ENCODE measurements at places on chromosomes 11 and 22.
A peak's percentile ranks its signal among the peaks of the same experiment; 100 is the strongest.

DNA sequence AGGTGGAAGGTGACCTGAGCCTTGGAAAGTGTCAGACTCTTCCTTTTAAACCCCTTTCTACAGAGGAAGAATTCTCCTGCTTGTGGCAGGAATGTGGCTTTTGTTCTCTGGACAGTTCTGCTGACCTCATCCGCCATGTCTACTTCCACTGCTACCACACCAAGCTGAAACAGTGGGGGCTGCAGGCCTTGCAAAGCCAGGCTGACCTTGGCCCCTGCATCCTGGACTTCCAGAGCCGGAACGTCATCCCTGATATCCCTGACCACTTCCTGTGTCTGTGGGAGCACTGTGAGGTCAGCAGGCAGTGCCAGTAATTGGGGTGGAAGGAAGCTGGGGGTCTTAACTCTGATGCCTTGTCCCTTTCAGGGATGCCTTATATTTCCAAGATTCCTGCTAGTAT lies 9.3 kb downstream of the HINFP start:
- no peak for DNase-seq

DNA sequence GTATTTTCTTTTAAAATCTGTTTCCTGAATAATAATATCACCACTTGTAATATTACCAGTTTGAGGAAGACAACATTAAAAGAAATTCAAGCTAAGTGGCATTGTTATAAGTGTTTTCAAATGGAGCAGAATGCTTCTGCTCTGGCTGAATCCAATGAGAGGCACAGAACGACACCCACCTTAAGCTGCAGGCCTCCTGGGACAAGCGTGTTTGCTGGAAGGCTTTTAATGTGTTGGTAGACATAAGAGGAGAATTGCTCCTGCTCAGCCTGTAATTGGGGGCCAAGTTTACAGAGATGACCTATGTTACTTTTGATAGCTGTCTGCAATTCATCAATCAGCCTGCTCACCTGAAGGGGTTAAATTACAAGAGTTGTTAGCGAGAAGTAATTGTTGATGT lies 242.2 kb downstream of the DCDC1 start:
- no peak for DNase-seq

DNA sequence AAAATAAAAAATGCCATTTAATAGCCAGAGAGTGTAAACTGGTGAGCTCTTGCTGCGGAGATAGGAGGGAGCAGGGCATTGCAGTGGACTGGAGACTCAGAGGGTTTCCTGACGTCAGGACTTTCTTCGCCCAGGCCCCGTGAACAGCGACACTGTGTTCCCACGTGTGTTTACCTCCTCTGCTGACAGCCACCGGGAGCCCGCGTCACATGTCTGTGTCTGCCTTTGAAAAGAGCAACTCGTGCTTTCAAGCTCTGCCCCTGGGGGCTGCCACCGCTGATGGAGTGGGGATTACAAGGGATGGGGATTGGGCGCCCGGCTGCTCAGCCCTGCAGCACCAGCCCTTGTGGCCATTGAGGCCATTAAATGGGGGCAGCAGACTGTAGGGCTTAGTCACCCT lies 3.3 kb downstream of the TANGO2 start:
- DNase-seq = no peak

DNA sequence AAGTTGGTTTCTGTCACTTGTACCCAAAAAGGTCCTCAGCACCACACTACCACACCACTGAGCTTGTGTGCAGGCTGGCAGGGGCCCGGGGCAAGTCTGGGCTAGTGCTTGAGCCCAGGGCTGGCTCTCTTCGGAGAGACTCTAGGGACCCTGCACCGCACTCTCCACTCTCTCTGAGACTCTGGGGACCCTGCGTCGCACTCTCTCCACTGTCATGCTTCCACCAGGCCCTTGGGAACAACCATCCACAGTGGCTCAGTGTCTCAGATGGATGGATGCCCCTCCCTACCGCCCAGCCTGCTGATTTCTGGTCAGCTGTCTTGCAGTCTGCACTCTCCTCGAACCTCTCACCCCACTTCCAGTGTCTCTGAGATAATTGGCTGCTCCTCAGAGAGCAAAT lies 2.0 kb upstream of the SBF1 start:
- DNase-seq = no peak

- no peak for DNase-seq
Measured at GRCh38 chr22:49667236-49667635, 160.4 kb downstream of the BRD1 start.

- DNase-seq = no peak
Measured at GRCh38 chr22:48953103-48953720, 874.5 kb downstream of the BRD1 start.

GRCh38 chr11:98099371-98099770 lies 921.4 kb upstream of the CNTN5 start:
- no peak for DNase-seq

DNA sequence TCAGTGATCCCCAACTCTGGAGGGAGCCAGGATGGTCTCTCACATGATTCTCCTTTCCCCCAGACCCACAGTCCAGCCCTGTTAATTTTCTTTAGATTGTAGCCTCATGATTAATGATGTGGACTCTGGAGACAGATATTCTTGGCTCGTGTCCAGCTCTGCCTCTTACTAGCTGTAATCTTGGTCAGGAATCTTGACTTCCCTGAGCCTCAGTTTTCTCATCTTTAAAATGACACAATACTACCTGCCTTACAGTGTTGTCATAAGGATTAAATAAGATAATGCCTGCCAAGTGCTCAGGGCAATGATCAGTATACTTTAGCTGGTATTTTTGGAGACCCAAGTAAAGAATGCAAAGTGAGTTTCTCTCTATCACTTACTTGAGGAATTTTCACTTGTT lies 60.0 kb downstream of the SPECC1L start:
- DNase-seq = no peak

DNA sequence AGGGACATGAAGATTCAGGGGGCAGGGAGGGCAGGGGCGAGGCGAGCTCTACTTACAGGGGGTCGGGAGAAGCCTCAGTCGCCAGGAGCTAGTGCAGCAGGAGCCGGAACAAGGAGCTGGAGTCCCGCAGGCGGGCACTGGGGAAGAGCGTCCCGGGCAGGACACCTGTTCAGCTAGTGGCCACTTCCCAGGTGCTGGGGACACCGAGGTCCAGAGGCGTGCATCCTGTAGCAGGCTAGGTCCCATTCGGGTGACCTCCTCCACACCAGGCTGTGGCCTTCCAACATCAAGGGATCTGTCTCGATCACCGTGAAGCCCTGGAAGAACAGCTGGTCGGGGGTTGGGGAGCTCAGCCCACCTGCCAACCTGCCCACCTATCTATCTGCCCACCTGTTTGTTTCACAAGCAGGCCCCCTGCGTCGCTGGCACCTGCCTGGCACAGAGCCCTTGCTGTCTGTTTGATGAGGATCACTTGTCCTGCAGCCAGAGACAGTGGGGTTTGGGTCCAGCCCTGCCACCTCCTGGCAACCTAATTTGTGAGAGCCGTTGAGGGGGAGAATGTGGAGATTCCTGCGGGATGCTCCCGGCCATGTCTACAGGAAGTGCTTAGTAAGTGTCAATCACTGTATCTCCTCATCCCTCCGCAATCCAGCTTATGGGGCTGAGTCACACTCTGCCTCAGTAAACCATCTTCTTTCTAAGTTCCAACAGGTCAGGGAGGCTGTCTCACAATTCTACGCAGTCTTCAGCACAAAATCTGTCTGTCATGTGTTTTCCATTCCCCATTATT lies 940.9 kb downstream of the BRD1 start:
- peak; percentile 42 for DNase-seq

- no peak for DNase-seq
Measured at GRCh38 chr11:86488553-86488952, 113.9 kb downstream of the CCDC81 start.

GRCh38 chr22:41534219-41534618 lies 10.1 kb downstream of the POLR3H start:
- no peak for DNase-seq

GRCh38 chr22:37233751-37234631 lies 10.1 kb downstream of the RAC2 start:
- no peak for DNase-seq

- no peak for DNase-seq
Measured at GRCh38 chr11:133360860-133361688, 171.2 kb downstream of the OPCML start.

DNA sequence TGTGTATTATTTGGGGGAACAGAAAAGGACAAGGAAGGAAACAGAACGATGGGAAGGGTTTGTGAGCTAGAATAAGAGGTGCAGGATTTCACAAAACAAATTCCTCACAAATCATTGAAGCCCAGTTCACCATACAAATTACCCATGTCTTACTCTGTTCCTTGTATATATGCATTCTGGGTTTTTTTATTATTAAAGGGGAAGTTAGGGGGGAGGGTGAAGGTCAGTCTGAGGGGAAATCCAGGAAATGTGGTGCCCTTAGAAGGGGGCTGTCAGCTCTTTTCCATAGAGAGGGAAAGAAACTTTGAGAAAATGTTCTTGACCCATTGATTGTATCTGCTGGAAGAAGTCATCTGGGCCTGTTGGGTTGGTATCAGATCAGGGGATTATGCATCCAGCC lies 90.8 kb downstream of the RNF169 start:
- no peak for DNase-seq

DNA sequence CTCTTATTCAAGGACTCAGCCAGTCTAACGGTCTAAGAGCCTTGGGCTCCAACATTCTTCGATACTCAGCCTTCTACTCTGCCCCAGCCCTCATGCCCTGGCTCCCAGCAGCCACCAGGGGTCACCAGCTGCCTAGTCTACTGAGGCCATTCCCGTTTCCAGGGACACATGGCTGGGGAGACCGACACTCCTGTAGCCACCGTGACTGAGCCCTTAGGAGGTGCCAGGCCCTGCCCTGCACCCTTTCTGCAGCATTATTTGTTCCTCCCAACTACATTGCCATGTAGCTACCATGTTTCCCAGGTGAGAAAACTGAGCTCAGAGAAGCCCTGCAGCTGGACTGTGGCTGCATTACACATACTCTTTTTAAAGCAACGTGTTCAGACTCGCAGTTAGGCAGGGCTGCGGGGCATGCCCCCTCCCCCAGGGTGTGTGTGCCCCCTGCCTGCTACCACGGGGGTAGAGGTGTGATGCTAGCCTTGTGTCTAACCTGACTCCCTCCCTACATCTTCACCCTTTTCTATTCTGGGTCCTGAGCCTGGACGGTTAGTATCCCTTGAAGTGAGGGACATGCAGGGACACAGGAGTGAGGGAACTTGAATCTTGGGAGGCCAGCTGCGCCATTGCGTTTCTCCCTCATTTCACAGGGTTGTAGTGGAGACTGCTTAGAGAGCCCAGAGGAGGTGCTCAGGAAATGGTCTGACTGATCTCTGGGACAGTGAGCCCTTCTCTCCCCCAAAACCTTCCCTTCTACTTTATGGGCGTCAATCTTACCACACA lies 17.5 kb downstream of the ATG16L2 start:
- DNase-seq = peak; percentile 41

- no peak for DNase-seq
Measured at GRCh38 chr11:128628686-128629085, 41.3 kb upstream of the ETS1 start.

GRCh38 chr11:46512261-46512881 lies 81.5 kb downstream of the AMBRA1 start:
- no peak for DNase-seq

- no peak for DNase-seq
Measured at GRCh38 chr11:80379620-80380278, 938.9 kb upstream of the TENM4 start.

DNA sequence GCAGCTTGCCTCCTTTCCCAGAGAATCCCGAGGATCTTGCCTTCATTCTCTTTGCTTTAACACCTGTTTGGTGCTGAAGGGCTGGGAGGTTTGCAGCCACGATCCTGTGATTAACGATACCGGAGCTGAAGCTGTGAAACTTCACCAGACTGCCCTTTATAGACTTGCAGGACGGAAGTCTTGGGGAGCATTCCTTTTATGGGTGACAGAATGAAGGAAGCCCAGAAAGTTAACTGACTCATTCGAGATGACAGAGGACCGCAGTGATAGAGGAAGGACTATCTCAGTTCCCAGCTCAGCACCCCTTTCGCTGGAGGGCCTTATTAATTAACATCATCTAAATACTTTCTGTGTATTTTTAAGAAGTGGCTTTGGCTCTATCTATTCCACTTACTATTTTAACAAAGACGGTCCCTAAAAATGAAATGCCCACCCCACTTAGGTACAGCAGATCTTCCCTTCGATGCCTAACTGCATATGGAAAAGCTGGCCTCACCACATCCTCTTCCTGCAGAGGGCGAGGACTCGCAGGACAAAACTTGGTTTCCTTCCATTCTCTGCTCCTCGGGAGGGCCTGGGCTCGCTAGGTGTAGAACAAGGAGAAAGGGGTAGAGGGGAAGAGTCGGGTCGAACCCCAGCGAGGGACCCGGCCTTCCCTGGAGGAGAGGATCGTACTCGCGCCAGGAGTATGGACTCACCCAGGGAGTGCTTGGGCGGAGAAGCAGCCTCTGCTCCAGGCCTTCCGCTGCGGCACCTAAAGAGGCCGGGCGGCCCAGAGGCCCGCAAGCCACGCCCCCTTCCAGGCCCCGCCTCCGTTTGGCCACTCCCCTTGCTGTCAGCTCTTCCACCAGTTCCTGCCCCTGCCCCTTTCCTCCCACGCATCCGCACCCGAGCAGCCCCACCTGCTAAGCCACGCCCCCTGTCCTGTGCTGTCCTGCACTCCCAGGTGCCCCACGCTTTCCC lies 30.7 kb upstream of the USP47 start:
- no peak for DNase-seq

DNA sequence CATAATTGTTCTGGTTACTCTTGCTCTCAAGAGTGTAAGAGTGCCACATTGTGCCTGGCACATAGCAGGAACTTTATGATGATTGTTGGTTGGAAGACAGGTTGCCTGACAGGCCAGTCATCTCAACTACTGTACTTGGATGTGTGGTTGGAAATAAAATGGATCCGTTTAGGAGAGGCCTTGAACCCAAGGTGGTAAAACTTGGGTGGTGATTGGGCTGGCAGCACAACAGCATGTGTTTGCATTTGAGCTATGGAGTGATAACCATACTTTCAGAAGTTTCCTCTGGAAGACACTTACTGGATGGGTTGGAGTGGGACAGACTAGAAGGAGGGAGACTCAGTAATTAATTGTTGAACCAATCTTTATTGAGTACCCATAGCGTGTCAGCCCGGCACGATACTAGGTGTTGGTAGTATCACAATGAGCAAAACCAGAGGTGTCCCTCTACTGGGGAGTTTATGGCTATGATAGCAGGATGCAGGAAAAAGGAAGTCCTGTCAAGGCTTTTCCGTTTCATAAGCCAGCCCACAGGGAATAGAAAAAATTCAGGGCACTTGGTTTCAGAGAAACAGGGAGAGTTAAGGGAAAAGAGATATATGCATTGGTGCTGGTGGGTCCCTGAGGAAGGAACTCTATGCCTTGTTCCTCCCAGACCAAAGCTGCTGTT lies 3.1 kb upstream of the TMEM109 start:
- DNase-seq = no peak

GRCh38 chr11:7688238-7688826 lies 15.0 kb upstream of the CYB5R2 start:
- no peak for DNase-seq

DNA sequence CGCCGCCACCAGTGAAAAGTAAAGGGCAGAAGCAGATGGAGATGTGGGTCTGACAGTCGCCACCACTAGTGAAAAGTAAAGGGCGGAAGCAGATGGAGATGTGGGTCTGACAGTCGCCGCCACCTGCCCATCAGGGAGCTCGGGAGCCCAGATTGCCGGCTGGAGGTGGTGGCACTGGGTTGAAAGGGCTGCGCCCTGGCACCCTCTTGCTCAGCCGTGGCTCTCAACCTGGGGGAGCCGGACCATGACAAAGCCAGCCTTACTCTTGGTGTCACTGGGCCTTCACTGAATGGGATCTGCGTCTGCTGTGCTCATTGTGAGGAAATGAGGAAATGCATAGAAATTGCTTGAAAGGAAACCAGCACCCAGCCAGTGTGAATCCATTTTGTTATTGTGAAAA lies 36.3 kb downstream of the AP2A2 start:
- DNase-seq = no peak

GRCh38 chr11:19493446-19494213 lies 219.0 kb upstream of the NAV2 start:
- DNase-seq = no peak

- peak; percentile 36 for DNase-seq
Measured at GRCh38 chr22:44409211-44409973, 88.6 kb downstream of the RTL6 start.
